ENCODE measurements at places on chromosomes 13 and 19. TPM values are rescaled to one million over a fixed set of nuclear protein-coding genes. Genes with fewer than 3 reads are reported as not detected.

GRCh38 chr13:42078128-42078808 is 29.8 kb downstream of the DGKH start:
- DNase-seq, result no peak

- DNase-seq, result no peak
Observed at GRCh38 chr19:35733180-35734125, 8.8 kb downstream of the IGFLR1 start.

- no peak for DNase-seq
Observed at GRCh38 chr13:114099191-114099590, 33.2 kb downstream of the RASA3 start.

DNA sequence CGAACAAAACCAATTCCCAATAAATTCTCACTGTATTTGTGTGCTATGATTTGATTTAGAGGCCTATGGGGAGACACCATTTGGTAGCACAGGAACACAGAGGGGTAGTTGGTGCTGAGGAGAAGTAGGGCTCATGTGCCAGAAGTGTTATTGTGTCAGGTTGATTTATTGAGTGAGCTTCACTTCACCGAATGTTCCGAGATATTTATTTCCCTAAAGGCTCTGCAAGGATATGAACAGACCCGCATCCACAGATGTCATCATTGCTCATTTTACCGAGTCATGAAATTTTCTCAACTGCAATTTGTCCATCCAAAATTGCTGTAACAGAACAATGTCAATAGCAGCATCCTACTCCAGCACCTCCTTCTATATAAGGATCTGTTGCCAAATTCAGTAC is 69.5 kb downstream of the DACH1 start:
- DNase-seq, result no peak

- DNase-seq, result no peak
Observed at GRCh38 chr13:48142436-48142835, 47.5 kb upstream of the MED4 start.

- DNase-seq, result no peak
Observed at GRCh38 chr13:99688776-99689175, 187.5 kb downstream of the TM9SF2 start.

GRCh38 chr19:32895384-32895783 is 25.8 kb upstream of the SLC7A9 start:
- DNase-seq, result no peak

DNA sequence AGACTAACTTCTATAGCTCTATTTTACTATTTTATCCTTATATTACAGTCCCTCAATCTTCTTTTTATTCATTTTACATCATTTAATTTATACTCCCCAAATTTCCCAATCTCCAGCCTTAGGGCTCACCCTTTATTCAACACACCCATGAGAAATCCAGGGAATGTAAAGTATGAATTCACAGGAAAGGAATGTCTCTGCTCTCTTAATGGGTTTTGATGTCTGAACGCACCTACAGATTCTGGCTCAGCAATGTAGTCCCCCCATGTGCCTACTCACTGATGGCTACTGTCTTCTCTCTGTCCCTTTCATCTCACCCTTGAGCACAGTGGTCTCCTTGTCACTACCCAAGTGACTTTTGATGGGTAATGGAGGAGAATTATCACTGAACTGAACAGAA is 32.8 kb downstream of the TNFSF13B start:
- no peak for DNase-seq

GRCh38 chr13:111171629-111172028 is 56.5 kb downstream of the ARHGEF7 start:
- DNase-seq, result no peak

- no peak for DNase-seq
Observed at GRCh38 chr13:113766035-113766800, 7.2 kb downstream of the TMEM255B start.

DNA sequence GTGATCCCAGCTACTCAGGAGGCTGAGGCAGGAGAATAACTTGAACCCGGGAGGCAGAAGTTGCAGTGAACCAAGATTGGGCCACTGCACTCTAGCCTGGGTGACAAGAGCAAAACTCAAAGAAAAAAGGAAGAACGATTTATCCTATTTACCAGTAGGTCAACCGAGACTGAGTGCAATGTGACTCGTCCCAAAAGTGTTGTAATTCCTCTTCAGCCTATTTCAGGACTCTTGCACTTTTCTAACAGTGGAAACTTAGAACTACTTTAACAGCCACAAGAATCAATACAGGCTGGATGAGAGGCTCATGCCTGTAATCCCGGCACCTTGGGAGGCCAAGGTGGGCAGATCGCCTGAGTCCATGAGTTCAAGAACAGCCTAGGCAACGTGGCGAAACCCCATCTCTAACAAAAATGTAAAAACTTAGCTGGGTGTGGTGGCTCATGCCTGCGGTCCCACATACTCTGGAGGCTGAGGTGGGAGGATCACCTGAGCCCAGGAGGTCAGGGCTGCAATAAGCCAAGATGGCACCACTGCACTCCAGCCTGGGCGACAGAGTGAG is 4.3 kb upstream of the NR1H2 start:
- DNase-seq, result no peak

DNA sequence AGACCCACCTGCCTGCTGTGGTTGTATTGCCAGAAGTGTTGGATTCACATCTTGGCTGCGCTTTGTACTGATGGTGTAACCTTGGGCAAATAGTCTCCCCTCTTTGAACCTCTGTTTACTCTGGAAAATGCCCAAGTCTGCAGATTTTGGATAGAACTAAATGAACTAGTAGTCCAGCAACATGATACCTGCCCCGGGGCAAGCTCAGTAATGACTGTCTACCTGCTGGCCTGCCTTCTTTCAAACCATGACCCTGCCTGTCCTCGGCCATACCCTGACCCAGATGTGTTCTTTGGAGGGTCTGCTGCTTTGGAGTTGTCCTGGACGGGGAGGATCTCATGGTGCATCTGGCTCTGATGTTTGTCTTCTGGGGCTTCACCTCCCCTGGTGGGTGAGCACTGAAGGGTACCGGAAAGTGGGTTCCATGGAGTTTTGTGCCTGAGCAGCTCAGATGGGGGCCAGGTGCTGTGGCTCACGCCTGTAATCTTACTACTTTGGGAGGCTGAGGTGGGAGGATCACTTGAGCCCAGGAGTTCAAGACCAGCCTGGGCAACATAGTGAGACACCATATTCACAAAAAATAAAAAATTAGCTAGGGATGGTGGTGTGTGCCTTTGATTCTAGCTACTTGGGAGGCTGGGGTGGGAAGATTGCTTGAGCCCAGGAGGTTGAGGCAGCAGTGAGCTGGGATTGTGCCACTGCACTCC is 59.5 kb downstream of the TNFRSF19 start:
- no peak for DNase-seq

GRCh38 chr19:4493929-4494690 is 22.0 kb downstream of the HDGFL2 start:
- DNase-seq, result no peak

- DNase-seq, result no peak
Observed at GRCh38 chr19:28862238-28862637, 350.7 kb downstream of the UQCRFS1 start.

GRCh38 chr19:35088131-35088913 is 27.3 kb upstream of the FXYD3 start:
- no peak for DNase-seq

- no peak for DNase-seq
Observed at GRCh38 chr13:95809429-95809828, 132.5 kb downstream of the DNAJC3 start.

DNA sequence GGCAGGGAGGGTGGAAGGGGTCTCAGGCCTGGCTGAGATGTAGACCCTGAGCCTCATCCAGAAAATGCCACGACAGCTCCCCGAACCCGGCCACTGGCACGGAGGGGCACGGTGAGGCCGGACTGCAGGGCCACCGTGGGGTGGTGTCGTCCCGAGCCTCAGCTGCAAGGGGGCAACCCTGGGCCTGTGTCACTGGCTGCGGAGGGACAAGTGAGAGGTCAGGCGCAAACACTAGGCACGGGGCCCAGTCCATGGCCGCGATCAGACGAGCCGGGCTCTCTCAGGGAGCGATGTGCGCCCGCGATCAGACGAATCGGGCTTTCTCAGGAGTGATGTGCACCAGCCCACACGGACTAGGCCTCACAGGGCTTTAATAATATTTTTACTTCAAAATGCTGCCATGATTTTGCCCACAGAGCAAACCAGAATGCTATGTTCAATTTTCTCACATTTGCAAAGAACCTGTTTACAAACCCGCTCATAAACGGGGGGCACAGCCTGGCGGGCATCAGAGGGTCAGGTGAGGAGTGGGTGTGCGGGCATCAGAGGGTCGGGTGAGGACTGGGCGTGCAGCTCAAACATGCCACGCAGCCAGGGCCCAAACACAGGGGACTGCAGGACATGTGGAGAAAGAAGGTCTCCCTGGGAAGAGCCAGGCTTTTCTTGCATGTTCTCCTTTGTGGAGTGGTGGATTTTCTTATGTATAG is 42.6 kb upstream of the C13orf46 start:
- DNase-seq, result no peak

GRCh38 chr19:32876919-32877285 is 7.3 kb upstream of the SLC7A9 start:
- peak; percentile 36 for DNase-seq

DNA sequence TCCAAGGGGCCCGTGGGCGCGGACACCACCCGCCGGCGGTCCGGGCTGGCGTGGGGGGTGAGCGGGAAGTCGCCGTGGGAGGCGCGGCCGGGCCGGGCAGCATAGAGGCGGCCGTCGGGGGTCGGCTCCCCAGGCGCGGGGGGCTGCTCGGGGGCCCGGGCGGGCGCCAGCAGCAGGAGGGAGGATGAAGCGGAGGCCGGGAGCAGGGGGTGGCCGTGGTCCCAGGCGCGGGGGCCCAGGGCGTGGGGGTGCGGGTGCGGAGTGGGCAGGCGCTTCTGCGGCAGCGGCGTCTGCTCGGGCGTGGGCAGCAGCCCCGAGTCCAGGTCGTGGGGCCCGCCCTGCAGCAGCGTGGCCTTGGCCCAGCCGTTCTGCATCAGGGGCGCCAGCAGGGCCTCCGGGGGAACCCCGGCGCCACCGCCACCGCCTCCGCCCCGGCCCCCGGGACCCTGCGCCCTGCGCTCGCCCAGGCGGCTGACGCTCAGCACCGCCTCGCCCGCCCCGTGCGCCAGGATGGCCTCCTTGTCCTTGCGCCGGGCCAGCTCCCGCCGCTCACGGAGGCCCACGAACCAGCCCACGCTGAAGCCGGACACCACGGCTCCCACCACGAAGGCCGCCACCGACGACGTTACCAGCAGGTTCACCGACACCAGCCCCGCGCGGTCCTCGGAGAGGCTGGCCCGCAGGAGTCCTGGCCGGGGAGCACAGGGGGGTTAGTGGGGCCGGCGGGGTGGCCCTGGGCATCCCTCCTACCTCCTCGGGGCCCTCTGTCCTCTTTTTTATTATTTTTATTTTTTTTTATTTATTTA is 4.2 kb upstream of the LRG1 start:
- DNase-seq, result no peak

DNA sequence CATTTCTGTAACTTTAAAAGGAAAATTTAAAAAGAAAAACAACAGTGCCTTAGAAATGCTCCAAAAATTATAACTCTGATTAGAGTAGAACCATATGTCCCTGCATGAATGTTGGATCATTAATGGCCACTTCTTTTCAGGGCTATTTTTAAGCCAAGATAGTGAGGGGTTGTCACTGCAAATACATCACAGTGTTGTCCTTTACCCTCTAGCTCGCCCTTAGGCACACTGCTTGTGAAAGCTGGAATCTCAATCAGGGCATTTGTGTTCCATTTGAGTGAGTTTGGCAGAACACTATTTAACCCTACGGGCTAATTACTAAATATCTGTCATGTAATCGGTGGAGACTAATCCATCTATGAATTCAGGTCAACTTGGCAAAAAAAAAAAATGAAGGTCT is 212.2 kb downstream of the NHLRC3 start:
- DNase-seq, result no peak

GRCh38 chr13:30325668-30326067 is 18.3 kb upstream of the KATNAL1 start:
- no peak for DNase-seq

DNA sequence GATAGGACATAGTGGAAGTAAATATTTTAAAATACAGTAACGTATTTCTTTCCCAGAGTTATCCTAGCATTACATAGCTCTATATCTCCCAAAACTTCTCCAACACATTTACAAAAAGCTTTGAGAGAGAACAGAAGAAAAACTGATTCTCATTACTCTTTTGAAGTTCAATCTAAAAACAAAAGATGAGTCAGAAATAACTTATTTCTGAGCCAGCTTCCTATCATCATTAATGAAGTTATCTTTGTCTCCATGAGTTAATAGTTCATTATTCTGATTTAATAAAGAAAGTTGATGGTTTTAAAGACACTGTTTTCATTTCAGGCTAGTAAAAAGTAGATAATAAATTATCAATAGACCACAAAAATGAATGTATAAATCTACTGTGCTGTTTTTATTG is 446.7 kb upstream of the SPRY2 start:
- no peak for DNase-seq

DNA sequence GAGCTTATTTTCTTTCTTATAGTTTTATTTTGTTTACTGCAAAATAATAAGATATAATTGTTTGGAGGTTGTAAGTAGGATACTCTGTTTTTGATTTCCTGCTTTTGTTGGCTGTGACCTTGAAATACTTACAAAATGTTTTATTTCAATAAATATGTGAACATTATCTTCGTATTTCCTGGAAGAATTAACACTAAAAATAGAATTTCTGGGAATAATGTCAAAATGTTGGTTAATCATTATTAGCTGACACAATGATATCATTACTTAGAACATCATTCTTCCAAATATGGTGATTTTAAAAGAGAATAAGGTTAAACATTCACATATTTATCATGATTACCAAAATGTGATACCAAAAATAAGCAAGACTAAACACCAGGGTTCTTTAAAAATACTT is 1148.6 kb upstream of the PRR20A start:
- DNase-seq, result no peak

The ETFB gene
- 81.9 TPM for total RNA-seq

The NOTCH3 gene
- 139 TPM for total RNA-seq

The RYR1 gene
- 9.3 TPM for total RNA-seq

The TMEM238 gene
- 14.0 TPM for total RNA-seq

The C5AR1 gene
- 0.93 TPM for total RNA-seq

The CACNA1A gene
- 23.2 TPM for total RNA-seq

The HSPB6 gene
- 0.60 TPM for total RNA-seq

The EPN1 gene
- total RNA-seq, result 121 TPM

The PINLYP gene
- 6.0 TPM for total RNA-seq

The AXL gene
- 20.9 TPM for total RNA-seq

The CYP2S1 gene
- 33.1 TPM for total RNA-seq

The CHAF1A gene
- total RNA-seq, result 46.3 TPM

Data from type B pancreatic cell (in vitro differentiated cells).